Posterior cingulate gyrus (tissue), 11 donors: ENCODE measurements at places on chromosomes 6 and 20.

DNA sequence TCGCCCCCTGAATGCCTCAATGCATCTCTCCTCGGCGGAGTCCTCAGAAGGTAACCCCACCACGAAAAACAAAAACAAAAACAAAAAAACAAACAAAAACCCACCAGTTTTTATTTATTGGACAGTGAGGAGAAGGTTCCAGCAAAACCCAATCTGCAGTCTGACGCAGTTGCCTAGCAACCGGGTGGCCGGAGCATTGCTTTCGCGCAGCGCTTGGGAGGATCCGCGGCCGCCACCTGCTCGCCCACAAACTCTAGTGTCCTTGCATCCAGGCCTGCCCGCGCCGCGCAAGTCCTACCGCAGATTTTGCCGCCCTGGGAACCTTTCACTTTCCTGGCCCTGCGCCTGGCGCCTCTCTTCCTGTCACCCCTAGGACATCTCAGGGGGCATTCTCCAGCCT lies 17.6 kb downstream of the TFAP2B start:
- DNase-seq, result no peak

DNA sequence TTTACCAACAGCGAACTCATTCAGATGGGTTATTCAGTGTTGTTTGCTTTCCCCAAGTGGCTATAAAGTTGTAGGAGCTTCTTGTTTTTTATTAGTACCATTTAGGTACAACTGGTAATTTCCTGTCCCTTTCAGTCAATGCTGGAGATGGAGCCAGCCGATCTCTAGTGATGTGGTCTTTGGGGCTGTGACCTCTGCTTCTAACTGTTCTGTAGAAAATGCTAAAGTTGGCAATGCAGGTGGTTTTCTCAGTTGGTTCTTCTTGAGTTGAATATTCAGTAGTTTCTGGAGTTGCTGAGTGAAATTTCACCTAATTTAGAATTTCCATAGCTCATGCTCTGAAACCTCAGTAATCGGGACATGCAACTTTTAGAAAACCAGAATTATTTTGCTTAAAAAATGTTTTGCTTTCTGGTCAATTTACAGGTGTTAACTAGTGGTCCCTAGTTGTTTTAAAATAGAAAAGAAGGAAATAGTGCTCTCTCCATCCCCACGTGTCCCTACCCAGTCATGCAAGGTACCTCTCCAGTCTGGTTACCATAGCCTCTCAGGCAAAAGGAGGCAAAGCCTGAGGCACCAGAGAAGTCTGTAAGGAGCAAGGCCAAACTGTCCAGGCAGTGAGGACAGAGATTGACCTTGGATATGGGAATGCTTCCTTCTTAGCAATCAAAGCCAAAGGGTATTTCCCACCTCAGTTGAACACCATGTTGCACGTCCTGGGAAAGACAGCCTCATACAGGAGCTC lies 27.3 kb upstream of the GABRR1 start:
- no peak for DNase-seq

DNA sequence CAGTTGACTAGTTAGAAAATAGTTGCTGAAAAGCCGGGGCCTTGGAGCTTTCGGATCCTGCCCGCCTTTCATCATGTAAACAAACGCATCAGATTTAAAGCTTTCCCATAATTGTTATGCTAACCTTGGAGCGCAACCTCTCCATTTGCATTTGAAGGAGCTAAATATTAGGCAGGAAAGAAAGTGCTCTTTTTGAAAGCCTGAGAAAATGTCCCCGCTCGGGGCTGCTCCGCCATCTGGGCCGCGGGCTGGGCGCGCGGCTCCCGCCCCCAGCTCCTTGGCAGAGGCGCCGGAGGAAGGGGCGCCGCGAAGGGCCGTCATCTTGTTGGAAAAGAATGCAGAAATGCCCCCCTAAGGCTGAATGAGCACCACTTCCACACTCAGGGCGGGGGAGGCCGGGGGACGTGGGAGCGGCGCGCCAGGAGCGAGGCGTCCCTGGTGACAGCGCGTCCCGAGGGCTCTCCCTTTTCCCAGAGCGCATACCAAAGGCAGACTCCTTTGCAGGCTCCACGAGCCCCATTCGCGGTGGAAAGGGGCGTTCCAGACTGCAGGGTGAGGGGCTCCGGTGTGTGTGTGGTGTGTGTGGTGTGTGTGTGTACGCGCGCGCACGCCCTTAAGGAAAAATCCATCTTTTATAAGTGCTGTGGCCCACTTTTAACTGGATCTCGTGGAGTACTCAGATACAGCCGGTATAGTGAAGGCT lies 145.6 kb upstream of the ID4 start:
- peak; percentile 88 for DNase-seq

DNA sequence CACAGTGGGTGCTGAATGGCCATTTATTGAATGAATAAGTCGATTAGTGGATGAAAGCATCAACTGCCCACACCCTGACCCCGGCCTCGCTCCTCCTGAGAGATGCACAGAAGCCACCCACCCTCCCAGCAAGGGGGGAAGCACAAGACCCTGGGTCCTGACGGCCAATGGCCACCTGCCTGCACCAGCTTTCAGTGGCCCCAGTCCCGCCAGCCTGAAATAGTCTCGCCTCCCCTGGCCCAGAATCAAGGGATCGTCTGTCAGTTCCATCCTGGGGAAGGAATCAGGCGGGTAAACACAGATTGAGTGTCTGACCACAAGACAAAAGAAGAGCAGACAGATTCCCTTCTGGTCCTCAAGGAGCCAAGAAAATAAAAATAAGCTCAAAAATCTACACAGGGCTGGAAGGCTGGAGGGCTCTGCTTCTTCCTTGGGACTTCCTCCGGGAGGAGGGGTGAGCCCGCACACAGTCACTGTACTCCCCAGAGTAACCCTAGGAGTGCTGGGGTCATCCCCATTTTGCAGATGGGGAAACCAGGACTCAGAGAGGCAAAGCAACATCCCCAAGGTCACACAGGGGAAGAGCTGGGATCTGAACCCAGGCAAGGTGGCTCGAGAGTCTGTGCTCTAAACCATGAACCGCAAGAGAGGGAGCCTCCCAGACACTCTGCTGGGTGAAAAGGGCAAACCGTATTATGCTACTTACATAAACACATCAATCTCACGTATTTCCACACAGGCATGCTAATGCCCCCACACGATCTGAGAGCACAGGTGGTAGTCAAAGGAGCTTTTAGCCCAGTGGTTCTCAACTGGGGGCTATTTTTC lies 7.8 kb downstream of the PREX1 start:
- DNase-seq, result no peak

GRCh38 chr6:76840865-76841264 lies 622.4 kb downstream of the HTR1B start:
- no peak for DNase-seq

- no peak for DNase-seq
Observed at GRCh38 chr6:156942266-156942665, 165.1 kb downstream of the ARID1B start.

DNA sequence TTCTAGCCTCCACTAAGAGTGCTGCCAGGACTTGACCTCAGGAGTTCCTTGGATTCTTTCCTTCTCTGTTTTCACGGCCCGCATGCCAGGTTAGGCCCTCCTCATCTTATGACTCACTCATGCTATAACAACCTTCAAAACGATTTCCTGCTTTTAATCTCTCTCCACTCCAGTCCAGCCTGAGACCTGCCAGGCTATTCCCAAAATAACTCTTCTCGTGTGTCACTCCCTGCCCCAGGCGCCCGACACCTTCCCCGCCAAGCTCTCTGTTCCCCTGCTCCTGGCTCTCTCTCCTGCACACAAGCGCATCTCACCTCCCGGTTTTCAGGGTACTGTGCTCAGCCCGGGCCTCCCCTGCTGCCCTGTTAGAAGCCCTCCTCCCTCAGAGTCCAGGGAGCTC lies 64.1 kb upstream of the RPS6KA2 start:
- DNase-seq, result no peak

DNA sequence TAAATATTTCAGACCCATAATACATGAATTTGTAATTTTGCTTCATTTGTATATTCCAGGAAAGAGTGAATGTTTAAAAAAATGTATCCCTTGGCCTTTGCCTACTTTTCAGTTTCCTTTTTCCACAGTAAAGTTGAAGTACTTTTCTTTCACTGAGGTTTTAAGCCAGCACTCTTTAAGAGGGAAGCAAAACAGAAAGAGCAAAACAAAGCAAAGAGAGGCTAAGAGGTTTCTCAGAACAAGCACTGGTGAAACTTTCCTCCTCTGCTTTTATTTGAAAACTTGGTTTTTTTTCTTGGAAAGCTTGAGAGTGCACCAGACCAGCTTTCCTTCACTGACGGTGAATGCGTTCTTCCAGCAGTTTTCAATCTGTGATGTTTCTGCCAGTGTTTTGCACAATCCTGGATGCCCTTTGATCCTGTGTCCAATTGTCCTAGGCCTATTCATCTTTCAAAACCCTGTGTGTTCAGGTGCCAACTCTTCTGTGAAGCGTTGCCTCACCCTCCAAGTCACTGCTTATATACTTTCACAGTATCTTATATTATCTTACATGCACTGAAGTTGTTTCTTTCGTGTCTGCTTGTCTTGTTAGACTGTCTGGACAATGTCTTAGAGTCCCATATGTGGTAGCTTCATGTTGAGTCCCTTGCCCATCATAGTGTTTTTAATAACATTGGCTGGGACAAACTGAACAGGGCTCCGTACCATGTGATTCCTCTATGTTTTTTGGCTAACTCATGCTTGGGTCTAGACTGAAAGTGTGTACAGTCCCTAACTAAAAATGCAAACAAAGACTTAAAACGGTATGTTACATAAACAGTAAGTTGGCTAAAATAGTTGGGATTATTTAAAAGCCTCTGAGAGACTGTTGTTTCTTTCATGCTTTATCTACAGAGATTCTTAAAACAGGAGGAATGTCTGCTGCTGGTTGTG lies 1.9 kb downstream of the RNF217 start:
- no peak for DNase-seq

DNA sequence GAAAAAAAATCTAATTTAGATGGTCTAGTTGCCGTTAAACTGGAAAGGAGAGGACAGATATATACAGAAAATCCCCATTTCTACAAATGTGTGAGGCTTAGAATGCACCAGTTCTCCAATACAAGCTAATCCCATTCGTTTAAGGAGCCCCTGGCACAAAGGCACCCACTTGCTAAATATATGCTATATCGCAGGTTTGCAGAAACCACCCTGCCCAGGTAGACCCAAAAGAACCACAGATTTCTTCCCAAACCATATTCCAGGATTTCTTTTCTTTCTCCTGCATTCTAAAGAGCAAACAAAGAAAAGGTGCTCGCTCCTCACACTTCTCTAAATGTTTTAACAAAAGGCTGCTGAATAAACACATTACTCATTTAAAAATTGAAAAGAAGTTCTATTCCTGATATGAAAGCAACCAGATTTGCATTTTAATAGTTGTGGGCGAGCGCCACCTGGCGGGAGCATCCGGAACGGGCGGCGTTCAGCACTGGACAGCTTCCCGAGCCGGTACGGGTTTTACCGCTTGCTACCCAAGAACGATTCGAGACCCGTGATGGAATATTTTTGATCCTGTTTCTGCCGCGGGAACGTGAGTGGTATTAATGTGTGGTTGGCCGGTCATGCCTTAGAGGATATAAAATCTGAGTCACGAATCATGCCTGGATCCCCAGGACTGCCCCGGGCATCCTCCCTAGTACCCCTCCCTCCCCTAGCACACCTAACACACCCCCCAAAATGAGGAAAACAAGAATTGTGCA lies 2.1 kb downstream of the PTPRT start:
- DNase-seq, result peak; percentile 76

DNA sequence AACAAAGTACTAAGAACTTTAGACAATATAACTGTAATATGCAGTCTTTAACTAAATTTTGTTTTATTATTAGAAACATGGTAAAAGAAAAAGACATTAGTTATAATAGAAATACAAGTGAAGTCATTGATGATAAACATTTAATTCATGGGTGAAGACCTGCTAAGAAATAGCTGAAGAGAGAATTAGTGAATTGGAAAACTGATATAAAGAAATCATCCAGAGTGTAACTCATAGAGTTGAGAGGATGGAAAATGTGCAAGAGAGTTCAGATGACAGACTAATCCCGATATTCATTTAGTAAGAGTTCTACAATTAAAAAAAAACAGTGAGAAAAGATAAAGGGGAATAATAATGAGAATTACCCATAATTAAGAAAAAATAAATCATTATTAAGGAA lies 220.7 kb upstream of the THBS2 start:
- no peak for DNase-seq

GRCh38 chr6:33029328-33030184 lies 20.2 kb upstream of the HLA-DOA start:
- DNase-seq, result no peak

DNA sequence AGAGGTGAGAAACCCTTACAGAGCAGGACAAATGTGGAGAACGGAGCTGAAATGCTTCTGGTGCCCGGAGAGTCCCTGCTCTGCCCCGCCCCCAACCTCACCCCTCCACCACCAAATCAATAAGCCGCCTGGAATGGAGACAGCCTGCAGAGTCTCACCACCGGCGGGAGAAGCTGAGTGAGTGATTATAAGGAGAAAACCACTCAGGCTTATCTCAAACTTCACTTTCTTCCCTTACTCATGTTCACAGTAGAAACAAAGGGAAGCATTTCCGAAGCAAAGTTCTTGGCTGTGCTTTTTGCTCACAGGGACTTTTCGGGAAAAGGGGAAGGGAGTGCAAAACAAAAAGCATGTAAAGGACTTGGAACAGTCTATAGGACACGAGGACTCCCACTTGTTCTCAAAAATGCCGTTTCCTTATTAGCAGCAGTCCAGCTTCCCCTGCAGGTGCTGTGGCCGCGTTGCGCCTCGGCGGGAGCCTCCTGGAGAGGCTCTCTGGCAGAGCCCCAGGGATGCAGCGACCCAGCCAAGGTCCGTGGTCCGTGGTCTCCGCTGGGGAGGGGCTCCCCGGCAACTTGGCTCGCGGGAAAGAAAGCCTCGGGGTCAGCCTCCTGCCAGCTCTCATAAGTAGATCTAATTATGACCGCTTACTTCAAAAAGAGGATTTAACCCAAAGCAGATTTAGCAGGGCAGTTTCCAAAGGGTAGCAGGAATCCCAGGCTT lies 64.8 kb upstream of the TMEM30A start:
- DNase-seq, result no peak

DNA sequence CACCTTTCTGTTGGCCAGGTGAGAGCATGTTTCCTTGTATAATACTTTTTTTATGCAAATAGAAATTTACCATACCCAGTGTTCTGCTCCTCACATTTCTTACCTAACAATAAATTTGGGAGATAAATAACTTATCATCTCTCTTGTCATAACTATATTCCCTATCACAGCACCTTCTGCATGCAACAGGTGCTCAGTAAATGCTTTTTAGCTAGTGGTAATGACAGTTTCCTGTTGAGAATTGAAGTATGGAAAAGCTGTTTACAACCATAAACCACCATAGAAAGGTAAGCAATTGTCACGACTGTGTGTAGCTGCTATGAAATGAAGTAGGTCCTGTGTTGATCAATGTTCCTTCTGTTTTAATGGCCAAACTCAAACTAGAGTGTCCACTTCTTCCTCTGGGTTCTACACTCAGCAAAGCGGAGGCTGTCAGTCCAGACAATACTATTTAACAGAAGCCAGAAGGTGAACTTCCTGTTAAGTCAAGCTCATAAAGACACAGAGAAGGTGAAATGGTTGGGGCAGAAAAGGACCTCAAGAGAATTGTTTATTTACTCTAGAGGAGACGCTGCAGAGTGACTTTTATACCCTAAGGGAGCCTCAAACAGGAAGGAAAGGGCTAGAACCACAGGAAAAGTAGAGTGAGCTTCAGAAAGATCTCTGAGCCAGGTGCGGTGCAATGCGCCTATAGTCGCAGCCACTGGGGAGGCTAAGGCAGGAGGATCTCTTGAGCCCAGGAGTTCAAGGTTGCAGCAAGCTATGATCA lies 84.0 kb upstream of the SLC22A16 start:
- DNase-seq, result no peak

- DNase-seq, result peak; percentile 80
Observed at GRCh38 chr6:168052291-168052891, 26.6 kb downstream of the FRMD1 start.

GRCh38 chr20:44118185-44119033 lies 68.6 kb downstream of the JPH2 start:
- no peak for DNase-seq
